Aorta (tissue), 5 donors: ENCODE measurements at places on chromosomes 1 and 21.

- no peak for DNase-seq
These were observed 156.3 kb downstream of the CRB1 start for GRCh38 chr1:197424380-197424779.

GRCh38 chr1:207239874-207240273 is 81.6 kb upstream of the CD55 start:
- no peak for DNase-seq

- DNase-seq = no peak
These were observed 10.7 kb upstream of the HUNK start for GRCh38 chr21:31862078-31862477.

DNA sequence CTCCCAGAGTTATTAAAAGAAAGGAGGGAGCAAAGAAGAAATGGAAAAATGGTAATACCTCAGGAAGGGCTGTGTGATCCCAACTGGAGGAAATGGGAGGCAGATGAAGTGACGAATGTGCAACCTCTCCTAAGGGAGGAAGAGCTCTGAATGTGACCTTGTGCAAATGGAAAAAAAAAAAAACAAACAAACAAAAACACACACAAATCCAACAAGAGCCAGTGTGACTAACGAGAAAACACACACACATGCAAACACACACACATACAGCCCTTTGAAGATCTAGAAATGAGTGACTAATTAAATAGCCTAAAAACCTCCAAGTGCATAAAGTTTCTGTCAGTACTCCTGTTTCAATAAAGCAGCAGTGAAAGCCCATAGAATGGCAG is 49.0 kb downstream of the CCN1 start:
- no peak for DNase-seq

DNA sequence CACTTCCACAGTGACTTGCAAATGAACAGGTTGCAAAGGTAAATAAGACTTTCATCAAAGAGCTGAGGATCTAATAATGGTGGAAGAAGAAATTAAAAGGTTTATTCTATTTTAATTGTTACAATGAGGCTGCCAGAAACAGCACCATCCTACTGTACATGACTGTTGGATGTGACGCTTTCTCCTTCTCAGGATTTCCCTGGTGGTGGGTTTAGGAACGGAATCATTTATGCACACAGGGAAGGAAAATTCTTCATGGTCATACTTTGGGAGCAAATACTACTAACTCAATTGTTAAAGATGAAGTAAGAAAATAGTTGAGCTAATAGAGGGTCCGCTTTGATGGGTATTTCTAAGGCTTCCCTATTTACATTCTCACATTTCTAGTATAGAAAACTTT is 22.2 kb upstream of the LYPLAL1 start:
- DNase-seq = no peak
